Stimulated activated CD8-positive, alpha-beta memory T cell treated with anti-CD3 and anti-CD28 coated beads, Interleukin-4, amount 100 ng/mL, for 24 hours (primary cell): ENCODE measurements at places on chromosomes 13 and 19.

GRCh38 chr19:45515081-45515624 lies 7.9 kb downstream of the VASP start:
- DNase-seq = no peak

DNA sequence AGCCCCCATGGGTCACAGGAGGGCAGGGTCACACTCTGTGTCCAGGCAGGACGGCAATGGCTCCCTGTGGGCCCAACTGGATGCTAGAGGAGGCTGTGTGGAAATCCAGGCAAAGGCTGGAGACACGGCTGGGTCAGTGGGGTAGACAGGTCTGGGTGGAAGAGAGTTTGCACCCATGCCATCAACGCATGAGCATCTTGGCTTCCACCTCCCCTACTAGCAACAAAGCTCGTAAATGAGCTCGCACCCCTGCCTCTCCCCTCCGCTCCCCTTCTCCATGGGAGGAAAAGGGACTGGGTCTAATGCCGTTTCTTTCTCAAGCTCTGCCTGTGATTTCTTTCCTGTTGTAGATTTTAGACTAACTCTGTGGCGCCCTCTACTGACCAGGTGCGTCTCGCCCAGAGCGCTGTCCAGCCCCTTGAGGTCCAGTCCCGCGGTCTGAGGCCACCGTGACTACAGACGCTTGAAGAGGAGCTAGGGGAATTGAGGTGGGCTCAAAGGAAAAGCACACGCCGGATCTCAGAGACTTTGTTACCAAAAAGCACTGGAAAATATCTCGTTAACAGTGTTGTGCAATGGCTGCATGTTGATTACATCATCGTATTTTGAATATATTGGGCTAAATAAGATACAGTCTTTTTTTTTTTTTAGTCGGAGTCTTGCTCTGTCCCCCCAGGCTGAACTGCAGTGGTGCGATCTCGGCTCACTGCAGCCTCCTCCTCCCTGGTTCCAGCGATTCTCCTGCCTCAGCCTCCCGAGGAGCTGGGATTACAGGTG lies 50.7 kb upstream of the USP29 start:
- DNase-seq = no peak

DNA sequence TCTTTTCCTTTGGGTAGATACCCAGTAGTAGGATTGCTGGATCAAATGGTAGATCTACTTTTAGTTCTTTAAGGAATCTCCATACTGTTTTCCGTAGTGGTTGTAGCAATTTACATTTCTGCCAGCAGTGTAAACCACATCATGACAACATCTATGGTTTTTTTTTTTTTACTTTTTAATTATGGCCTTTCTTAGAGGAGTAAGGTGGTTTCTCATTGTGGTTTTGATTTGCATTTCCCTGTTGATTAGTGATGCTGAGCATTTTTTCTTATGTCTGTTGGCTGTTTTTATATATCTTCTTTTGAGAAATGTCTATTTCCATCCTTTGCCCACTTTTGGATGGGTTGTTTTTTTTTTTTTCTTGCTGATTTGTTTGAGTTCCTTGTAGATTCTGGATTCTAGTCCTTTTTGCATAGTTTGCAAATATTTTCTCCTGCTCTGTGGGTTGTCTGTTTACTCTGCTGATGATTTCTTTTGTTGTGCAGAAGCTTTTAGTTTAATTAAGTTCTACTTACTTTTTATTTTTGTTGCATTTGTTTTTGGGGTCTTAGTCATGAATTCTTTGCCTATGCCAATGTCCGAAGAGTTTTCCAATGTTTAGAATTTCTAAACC lies 38.8 kb downstream of the TDRD3 start:
- DNase-seq = no peak

DNA sequence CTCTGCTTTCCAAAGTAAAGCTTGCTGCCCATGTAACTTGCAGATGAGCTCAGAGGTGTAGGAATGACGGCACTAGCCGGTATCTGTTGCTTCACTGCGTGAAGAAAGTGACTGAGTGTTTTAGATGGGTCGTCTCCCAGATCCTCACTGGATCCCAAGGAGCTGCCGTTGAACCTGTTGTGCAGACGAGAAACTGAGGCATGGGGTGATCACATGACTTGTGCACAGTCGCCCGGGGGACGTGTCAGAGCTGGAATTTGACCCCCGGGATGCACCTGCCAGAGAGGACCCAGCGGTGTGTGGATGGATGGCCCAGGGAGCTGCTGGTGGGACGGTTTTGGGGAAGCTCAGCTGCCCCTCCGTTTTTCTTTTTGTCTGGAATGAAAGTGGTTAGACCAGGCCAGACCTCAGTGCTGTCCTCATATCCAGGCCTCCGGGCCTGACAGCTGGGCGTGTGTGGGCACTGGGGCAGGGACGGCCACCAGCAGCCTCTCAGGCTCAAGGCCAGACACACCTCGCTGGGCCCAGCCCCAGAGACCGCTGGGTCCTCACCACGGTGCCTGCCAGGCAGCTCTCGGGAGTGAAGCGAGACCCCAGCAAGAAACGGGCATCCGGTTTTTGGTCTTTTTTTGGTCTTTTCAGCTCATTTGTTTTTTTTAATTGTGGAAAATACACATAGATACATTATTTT lies 12.5 kb downstream of the ARID3A start:
- no peak for DNase-seq

GRCh38 chr19:5951338-5951861 lies 26.5 kb downstream of the RANBP3 start:
- DNase-seq = no peak

GRCh38 chr13:107375701-107376340 lies 807.9 kb upstream of the ARGLU1 start:
- no peak for DNase-seq

GRCh38 chr13:26460648-26461047 lies 96.8 kb upstream of the WASF3 start:
- no peak for DNase-seq

DNA sequence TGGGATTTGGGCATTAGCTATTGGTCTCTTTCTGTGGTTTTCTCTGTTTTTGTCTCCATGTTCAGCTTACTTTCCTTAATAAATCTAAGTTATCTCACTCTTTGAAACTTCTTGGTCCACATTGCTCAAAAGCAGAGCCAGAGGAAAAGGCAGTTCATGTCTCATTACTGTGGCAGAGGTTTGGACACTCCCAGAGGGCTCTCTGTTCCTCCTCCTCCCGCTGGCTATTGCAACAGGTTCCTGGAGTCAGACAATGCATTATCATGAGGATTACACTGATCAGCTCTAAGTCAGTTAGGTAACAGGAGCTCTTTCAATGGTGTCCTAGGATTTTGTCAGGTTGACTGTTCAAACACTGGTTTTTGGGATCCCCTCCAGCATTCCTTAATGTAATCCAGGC lies 298.8 kb downstream of the NDFIP2 start:
- DNase-seq = no peak

- no peak for DNase-seq
Observed at GRCh38 chr19:49409441-49410029, 13.7 kb downstream of the PTH2 start.

GRCh38 chr19:37007587-37008220 lies 70.5 kb upstream of the ZNF420 start:
- peak; percentile 18 for DNase-seq

DNA sequence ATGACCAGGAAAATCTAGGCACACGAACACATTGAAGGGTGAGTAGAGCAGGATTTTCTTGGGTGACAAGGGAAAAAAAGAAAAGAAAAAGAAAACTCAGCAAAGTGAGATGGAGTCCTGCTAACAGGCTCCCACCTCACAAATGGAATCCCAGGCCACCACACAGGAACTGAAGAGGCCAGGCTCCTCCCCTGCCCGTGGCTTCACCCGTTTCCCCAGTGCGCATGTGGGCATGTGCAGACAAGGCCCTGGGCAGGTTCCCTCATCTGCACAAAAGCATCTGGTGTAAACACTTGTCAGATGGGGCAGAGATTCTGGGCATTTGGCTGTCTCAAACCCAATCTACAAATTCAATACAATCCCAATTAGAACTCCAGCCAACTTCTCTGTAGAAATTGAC lies 24.5 kb downstream of the CFAP97D2 start:
- peak; percentile 25 for DNase-seq

GRCh38 chr13:98111168-98112098 lies 31.5 kb upstream of the FARP1 start:
- DNase-seq = no peak

DNA sequence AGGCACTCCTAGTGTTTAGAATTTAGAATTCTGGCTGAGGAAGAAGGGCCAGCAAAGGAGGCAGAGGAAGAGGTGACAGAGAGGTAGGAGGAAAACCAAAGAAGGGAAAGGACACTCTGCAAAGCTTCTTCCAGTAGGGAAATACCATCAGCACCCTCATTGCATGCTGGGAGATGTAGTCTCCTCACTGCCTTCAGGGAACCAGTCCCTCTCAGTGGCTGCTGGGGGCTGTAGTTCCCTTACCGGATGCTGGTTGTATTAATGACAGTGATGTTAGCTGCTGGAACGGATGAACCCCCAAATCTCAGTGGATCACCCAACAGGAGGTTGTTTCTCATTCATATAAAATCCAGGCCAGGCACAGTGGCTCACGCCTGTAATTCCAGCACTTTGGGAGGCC lies 10.1 kb downstream of the GRIN2D start:
- DNase-seq = peak; percentile 29

DNA sequence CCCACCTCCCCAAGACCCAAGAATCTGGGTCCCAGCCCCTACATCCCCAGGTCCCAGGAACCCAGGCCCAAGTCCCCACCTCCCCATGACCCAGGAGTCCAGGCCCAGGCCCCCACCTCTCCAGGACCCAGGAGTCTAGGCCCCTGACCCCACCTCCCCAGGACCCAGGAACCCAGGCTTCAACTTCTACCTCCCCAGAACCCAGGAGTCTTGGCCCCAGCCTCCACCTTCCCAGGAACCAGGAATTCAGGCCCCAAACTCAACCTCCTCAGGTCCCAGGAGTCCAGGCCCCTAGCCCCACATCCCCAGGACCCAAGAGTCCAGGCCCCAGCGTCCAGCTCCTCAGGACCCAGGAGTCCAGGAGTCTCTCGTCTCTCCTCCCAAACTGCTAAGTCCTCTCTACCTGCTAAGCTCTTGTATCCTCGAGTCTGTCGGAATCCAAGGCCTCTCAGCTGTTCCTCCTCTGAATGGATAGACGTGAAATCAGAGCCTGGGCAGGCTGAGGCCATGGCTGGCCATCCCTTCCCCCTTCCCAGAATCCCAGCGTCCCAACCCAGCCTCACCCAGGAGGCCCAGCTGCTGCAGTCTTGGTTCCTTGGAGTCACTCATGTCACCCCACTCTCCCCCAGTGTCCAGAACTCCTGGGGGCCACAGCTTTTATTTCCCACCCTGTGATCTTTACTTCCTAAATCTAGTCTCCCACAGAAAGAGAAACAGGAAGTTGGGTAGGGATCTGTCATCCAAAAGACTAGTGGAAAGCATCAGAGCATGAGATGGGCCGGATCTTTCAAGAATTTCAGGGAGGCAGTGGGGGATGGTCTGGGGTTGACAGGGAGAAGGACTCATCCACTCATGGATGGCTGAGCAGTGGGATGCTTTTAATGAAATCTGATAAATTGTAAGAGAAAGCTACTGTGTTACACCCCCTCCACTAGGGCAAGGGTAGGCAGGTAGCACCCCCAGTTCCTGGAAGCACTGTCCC lies at the start of gene CD209:
Gene CD209, minus strand, starts transcription at position 632 of the 982 bp plus-strand sequence. Its CDS starts 23 bp downstream, at position 609.
- no peak for DNase-seq

- DNase-seq = no peak
Observed at GRCh38 chr19:55898911-55899310, 33.2 kb downstream of the NLRP13 start.

- DNase-seq = peak; percentile 51
Observed at GRCh38 chr19:6459262-6460098, at the start of gene SLC25A23. SLC25A23 (minus strand) TSS chr19:6459792; CDS start chr19:6459628, 164 bp downstream.

- no peak for DNase-seq
Observed at GRCh38 chr13:91948736-91949135, 550.3 kb downstream of the GPC5 start.

- DNase-seq = no peak
Observed at GRCh38 chr13:114130131-114130836, 2.1 kb downstream of the RASA3 start.
